Posterior vena cava (tissue), 2 donors: ENCODE measurements at places on chromosomes 12 and 14. TPM values are rescaled to one million over a fixed set of nuclear protein-coding genes. Genes with fewer than 3 reads are reported as not detected.

OR6C4 gene
- total RNA-seq: not detected

NGB gene
- not detected for total RNA-seq

DHRS7 gene
- 63.9 TPM for total RNA-seq

KRT82 gene
- total RNA-seq: not detected

RIMBP2 gene
- total RNA-seq: 1.3 TPM

AJUBA gene
- 5.1 TPM for total RNA-seq
